ENCODE measurements at places on chromosomes 3 and 15. TPM values are rescaled to one million over a fixed set of nuclear protein-coding genes. Genes with fewer than 3 reads are reported as not detected.

Gene XCR1
- 0.01 TPM for polyA plus RNA-seq

- peak; percentile 95 for DNase-seq
These were observed 8.9 kb upstream of the NSMCE3 start for GRCh38 chr15:29278436-29279105.

Gene CYP8B1
- polyA plus RNA-seq = not detected

- no peak for DNase-seq
These were observed 33.3 kb downstream of the PLD1 start for GRCh38 chr3:171776839-171777583.

DNA sequence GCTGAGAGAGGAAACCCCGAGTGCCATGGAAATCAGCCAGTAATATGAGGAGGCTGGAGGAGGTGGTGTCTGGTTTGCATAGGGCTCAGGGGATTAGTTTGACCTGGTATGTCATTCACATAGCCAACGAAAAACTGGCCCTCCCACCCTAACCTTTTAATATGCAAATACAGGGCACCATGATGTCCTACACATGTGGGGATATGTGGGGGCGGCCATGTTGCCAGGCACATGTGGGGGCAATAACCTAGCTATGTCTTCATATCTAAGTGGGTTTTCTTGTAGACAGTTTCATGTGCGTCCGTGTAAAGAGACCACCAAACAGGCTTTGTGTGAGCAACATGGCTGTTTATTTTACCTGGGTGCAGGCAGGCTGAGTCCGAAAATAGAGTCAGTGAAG is 110.1 kb downstream of the MOBP start:
- DNase-seq = no peak

- peak; percentile 75 for DNase-seq
These were observed 16.1 kb downstream of the SH2D7 start for GRCh38 chr15:78108300-78109084.

GRCh38 chr3:99862208-99862607 is 44.5 kb downstream of the CMSS1 start:
- peak; percentile 80 for DNase-seq

- no peak for DNase-seq
These were observed 7.4 kb downstream of the DPH3 start for GRCh38 chr3:16257309-16257708.

Gene FBN1
- 243 TPM for polyA plus RNA-seq

DNA sequence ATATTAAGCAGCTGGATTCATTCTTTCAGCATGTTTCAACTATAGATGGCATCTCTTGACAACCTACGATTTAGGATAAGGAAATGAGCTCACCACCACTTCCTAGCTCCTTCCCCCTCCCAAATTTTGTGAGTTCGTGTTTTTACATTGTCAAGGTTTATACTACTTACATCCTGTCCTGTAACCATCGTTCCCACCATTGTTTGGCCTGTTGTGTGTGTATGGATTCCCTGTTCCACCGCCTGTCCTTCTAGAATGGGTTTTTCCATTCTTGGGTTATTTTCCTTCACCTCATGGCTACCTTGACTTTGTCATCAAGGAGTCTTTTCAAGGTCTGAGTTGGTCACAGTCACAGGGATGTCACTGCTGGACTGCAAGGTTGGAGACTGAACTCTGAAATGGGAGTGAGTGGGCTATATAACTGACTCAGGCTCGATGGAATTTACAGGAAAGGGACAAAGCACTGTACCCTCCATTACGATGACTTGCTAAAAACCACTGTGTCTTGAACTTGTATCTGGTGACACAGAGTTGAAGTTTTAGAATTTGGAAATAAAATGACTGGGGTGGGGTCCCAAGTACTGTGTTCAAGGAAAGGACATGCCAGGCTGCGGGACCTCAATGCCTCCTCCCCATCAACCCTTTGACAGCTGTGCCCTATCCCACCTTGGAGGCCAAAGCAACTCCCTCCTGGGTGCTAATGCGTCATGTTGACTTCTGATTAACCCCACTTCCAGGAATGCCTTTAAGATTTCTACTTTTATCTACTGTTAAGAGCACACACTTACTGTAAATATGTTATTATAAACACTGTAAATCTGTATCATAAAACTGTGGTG is 66.8 kb upstream of the BLM start:
- DNase-seq = peak; percentile 52

Gene NDUFB4
- polyA plus RNA-seq = 185 TPM

GRCh38 chr15:25089577-25089976 is 134.8 kb downstream of the SNRPN start:
- no peak for DNase-seq

Gene MCF2L2
- 0.05 TPM for polyA plus RNA-seq

GRCh38 chr3:185979721-185980121 is 41.9 kb upstream of the TRA2B start:
- no peak for DNase-seq
